ENCODE measurements at places on chromosomes 3 and 15.

DNA sequence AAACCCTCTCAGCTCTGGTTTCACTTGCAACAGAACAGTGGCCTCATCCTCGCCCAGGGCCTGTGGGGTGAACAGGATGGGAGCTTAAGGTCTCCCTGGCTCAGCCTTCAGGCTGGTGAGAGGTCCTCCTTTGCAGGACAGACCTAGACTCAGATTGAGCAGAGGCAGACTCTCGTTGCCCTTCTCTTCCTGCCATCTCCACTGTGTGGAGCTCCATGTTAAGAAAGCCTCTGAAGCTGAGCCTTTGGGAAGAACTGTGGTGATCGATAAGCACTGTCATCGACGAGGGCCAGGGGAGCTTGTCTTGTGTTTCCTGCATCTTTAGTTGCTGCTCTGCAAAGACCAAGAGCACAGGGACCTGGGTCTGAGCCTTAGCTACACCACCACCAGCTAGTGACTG lies 37.8 kb upstream of the GRIP2 start:
- no peak for DNase-seq

DNA sequence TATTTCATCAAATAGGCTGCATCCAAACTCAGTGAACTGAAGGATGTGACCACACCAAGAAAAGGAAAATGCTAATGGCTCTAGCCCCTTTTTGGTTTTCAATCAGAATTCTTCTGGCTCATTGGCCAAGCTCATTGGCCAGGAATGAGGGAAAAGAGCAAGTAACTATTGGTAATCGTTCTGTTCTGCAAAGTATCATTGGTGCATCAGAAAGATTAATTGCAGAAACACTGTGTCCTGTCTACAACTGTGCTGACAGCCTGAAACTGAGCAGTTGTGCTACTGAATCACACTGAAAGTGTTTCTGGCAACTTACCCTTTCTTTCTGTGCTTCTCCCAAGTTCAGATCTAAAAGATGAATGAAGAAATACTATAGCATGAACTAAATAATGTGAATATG lies 116.4 kb upstream of the ROBO2 start:
- no peak for DNase-seq

GRCh38 chr3:195187609-195188425 lies 83.1 kb downstream of the XXYLT1 start:
- no peak for DNase-seq

GRCh38 chr3:190528706-190529105 lies 14.8 kb downstream of the IL1RAP start:
- DNase-seq, result no peak

- DNase-seq, result no peak
These were observed 40.9 kb downstream of the ACAP2 start for GRCh38 chr3:195401943-195402342.

- DNase-seq, result no peak
These were observed 405.1 kb downstream of the LSAMP start for GRCh38 chr3:116040152-116040551.

DNA sequence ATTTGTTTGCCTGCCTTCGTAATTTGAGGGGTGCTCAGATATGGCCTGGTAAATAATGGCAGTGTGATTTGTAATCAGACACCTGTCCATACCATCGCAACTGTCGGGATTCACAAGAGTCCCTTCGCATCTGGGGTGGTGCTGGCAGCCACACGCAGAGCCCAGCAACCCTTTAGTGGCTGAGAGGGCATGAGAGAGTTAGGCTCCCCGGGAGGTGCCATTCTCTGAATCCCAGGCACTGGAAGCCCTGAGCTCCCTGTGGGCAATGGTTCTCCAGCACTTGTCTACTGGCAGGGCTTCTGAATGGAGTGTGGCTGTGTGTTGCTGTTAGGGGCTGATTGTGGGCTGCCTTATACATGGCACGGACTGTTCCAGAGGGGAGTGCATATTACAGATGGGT lies 230.1 kb downstream of the EBLN2 start:
- DNase-seq, result no peak

DNA sequence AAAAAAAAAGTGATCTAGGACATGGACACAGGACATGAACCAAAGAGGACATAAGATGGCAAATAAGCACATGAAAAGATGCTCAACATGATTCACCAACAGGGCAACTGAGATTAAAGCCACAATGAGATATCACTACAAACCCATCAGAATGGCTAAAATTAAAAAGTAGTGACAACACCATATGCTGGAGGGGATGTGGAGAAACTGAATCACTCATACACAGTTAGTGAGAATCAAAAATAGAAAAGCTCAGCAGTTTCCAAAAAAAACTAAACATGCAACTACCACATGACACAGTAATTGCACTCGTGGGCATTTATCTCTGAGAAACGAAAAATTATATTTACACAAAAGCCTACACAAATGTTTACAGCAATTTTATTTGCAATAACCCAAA lies 27.9 kb upstream of the ACKR4 start:
- no peak for DNase-seq

GRCh38 chr3:119632216-119632615 lies 28.2 kb downstream of the POPDC2 start:
- DNase-seq, result no peak

DNA sequence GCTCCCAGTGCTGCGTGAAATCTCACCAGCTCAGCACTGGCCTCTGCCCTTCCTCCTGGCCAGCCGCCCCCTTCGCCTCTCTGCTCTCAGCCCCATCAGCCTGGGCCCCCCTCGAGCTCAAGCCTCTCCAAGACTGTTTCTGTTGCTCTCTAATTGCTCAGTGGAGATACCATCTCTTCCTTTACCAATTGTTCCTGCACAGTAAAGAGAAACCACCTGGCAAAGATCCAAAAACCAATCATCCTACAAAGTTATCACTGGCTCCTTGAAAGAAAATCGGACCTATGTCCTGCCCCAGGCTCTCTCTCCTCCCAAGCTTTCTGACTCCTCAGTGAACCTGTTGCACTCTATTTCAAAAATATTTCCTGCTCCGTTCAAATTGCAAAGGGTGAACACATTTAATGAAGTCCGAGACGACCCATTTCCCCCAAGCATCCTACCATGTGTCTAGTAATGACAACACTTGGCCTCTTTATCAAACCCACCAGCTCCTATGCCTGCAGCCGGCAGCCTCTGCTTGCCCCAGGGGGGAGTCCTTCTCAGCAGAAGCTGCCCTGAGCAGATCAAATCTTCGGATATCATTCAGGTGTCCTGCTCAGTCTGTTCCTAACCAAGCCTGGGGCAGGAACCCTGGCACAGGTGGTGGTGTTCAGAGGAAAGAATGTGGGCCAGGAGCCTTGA lies 53.7 kb upstream of the FAM174B start:
- DNase-seq, result no peak

GRCh38 chr3:52779837-52780585 lies 2.6 kb downstream of the ITIH1 start:
- no peak for DNase-seq

GRCh38 chr3:170364965-170365364 lies 7.5 kb downstream of the SKIL start:
- DNase-seq, result no peak

DNA sequence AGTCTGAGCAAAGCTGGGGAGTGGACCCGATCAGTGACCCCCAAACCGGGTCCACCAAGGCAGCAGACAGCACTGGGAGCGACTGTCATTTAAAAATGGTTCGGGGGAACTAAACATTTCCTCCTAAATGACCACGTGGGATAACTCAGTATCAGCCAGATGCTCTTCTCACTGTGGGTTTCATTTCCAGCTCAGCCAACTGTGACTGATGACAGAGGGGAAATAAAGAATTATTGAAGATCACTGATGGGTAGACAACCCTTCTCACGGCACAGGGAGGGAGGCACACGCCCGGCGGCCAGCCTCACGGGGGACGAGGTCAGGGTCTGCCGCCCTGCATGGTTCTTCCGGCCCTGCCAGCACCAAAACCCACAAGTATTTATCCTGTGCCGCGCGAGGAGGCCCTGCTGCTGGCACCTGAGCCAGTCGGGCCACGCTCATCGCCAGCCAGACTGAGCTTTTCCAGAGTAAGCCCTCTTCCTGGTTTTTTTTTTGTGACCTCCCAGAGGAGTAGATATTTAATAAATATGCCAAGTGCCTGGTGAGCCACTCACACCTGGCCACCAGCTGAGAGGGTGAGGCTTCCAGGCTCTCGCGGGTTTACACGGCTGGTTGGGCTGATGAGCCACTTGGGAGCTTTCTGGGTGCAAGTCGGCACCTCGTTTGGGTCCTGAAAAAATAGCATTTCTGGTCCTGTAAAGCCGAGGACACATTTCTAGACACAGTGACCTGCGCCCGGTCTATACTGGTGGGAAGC lies 6.2 kb downstream of the MELTF start:
- peak; percentile 21 for DNase-seq

GRCh38 chr3:126934031-126934531 lies 48.8 kb upstream of the PLXNA1 start:
- no peak for DNase-seq

DNA sequence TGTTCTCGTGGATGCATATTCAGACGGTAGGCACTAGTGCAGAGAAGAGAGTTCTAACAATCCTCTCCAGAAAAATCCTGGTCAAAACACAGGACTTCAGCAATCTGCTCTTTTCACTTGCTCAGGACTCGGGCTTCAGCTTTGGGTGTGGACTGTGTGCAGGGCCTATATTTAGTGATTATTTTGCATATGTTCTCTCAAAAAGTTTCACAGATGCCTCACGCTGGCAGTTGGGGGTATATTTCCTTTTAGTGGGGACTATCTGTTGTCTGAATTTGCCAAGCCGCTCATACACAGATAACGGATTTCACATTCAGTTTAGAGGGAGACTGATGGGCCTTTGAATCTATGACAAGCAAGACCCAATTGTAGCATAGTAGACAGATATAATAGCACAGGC lies 54.4 kb upstream of the LRRN1 start:
- no peak for DNase-seq

DNA sequence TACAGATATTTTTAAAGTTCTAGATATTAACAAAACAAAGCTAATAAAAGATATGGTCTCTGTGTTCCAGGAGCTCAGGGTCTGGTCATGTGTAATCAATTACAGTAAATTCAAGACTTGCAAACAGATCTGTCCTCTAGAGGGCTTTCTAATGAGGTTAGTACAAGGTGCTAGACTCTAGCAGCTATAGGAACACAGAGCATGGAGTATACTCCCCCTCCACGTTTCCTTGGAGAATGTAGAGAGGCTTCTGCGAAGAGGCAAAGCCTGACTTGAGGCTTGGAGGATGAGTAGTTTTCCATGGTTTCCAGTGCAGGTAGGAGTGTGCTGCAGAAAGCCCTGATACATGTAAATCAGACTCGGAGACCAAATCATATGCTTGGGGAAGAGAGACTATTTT lies 32.7 kb upstream of the DLG1 start:
- no peak for DNase-seq

- DNase-seq, result no peak
These were observed 140.1 kb upstream of the BFSP2 start for GRCh38 chr3:133259767-133260166.

DNA sequence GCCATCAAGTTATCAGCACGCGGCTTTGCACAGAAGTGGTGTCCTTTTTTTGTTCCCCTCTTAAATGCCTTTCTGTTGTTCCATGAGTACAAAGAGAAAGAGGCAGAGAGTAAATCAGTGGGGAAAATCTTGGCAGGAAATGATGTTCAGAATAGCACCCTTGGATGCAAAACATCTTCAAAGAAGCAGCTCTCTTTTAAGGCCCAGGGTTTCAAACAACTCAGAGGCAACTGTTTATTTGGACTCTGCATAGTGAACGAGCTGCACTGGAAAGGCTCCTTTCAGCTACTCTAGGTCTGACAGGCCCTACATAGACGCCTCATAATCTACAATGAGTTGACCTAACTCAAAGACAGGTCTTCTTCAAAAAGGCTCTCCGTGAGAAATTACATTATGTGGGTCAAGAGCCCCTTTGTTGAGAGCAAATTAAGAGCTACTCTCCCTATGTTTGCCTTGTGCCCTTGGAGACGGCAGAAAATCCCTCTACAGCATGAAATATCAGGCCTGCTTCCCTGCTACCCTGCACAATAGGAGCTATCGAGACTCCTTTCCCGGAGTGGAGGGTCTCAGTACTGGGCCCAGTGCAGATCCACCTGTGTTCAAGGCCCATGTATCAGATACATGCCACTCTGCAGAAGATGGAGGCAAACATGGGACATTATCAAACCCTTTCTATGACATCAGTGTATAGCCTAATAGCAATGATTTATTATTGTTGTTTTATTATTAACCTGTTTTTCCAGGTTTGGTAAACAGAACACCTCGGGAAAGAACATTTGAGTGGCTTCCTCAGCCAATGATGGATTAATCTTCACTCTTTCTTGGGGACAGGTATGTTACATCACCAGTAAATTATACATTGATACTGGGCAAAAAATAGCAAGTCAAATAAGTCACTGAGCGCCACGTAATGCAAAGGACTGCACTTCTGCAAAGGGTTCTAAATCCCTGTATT lies 53.1 kb downstream of the HEG1 start:
- DNase-seq, result no peak

GRCh38 chr15:63089260-63090043 lies 32.2 kb upstream of the LACTB start:
- DNase-seq, result no peak

DNA sequence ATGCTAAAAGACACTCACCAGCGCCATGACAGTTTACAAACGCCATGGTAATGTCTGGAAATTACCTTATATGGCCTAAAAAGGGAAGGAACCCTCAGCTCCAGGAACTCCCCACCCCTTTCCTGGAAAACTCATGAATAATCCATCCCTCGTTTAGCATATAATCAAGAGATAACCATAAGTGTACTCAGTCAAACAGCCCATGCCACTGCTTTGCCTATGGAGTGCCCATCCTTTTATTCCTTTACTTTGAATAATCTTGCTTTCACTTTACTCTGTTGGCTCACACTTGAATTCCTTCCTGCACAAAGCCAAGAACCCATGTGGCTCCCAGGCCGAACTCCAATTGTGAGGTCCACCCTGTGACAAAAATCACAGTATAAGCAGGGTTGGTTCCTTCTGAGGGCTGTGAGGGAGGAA lies 19.1 kb upstream of the FSTL1 start:
- DNase-seq, result no peak

DNA sequence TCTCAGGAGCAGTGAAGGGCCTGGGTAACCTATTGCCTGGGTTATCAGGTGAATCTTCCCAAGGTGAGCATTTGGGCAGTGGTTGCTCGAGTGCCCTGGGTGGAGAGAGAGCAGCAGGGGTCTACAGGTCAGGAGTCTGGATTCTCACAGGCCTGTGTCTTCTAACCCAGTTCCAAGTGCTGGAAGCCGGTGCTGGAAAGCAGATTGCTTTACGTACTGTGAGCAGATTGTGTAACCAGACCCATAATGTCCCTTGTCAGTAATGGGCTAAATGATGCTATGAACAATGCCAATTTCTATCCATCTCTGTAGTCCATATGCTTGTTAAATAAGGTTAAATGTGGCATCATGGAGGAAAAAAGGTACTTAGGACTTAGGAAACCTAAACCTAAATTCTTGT lies 106.5 kb downstream of the TPRG1 start:
- DNase-seq, result no peak

- no peak for DNase-seq
These were observed 12.3 kb upstream of the ANPEP start for GRCh38 chr15:89826671-89827655.

GRCh38 chr3:27680517-27681246 lies 41.4 kb downstream of the EOMES start:
- DNase-seq, result peak; percentile 31

GRCh38 chr3:72347819-72348319 lies 500.4 kb downstream of the SHQ1 start:
- DNase-seq, result peak; percentile 71
